ENCODE measurements at places on chromosomes 5 and 9.

DNA sequence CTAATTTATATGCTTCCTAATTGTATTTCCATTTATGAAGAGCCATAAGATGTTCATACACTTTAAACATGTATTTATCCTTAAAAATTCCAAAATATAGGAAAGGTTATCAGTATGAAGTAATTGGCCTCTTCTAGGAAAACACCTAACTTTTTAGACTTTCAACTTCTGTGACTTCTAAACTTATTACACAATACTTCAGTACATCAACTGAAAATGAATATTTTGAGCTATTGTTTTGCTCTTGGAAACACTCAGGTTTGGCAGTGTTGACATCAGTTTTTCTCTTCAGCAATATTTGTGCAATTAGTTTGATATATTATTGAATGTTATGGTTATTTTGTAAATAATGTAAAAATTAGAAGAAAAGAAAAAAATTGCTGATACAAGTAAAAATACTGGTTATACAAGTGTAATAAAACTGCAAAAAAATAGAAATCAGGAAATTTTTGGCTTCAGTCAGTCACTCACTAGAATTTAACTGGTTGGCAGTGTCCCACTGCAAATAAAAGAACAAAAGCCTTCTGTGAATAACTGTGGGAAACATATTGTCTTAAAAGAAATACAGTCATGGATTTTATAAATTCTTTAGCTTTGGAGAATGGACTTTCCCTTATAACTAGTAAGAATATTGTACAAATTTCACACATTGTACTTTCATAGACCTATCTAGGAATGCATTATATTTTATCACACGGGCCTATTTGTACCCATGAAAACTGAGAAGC is 635.9 kb downstream of the TLE1 start:
- DNase-seq = no peak

GRCh38 chr5:65017636-65018035 is 248.9 kb downstream of the CWC27 start:
- no peak for DNase-seq

- DNase-seq = no peak
Measured at GRCh38 chr5:171524466-171524865, 105.0 kb downstream of the FGF18 start.

DNA sequence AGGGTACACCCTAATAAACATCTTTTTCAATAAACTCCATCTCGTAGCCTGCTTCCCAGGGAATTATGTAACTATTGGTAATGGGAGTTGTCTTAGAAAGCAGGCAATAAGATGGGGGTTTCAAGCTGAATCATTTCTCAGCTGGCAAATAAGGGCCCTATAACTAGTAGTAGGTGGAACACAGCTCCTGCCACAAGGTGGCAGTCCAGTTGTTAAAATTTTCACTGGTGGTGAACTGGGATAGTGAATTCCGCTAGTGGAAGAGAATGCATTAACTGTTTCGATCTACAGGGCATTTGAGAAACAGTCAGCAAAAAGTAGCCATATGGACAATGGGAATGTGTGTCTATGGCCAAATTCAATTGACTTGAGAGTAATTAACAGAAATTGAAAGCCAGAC is 27.7 kb downstream of the PCDHB15 start:
- DNase-seq = no peak

DNA sequence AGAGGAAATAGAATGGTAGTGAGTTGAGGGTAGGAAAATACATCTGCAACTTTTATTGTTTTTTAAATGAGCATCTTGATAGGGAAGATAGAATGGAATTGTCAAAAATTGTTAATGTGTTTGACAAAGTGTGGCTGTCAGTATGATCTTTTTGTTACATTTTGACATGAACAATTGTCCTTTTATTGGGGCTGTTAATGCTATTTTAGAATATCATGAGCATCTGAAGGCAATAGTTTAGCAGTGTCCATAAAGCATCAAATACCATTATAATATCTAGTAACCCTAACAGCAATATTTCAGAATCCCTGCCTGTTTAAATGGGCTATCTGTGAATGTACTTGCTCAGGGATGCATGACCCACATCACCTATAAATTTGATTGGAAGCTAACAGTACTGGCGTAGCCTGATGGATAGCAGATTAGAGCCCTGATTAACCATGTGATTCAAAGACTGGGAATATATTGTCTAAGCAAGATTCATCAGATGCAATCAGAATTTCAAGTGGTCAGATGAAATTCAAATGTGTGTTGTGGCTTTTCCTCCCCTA is 37.8 kb downstream of the TLE4 start:
- no peak for DNase-seq

- no peak for DNase-seq
Measured at GRCh38 chr5:76384705-76385104, 18.4 kb upstream of the IQGAP2 start.

DNA sequence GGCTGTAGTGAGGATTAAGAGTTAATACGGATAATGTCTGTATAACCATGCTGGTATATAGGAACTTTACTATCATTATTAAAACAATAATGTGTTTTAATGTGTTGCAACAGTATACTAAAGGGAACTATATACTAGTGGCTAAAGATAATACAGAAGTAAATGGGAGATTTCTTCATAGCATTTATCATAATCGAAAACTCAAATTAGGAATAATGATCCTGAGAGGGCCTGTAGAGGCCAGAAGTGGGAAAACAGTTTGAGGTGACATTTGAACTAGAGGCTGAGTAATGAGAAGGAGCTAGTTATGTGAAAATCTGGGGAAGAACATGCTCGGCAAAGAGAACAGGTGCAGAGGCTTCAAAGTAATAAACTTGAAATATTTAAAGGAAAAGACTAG is 2.9 kb downstream of the TCERG1 start:
- DNase-seq = no peak

- DNase-seq = no peak
Measured at GRCh38 chr9:100150214-100150613, 51.2 kb downstream of the INVS start.

DNA sequence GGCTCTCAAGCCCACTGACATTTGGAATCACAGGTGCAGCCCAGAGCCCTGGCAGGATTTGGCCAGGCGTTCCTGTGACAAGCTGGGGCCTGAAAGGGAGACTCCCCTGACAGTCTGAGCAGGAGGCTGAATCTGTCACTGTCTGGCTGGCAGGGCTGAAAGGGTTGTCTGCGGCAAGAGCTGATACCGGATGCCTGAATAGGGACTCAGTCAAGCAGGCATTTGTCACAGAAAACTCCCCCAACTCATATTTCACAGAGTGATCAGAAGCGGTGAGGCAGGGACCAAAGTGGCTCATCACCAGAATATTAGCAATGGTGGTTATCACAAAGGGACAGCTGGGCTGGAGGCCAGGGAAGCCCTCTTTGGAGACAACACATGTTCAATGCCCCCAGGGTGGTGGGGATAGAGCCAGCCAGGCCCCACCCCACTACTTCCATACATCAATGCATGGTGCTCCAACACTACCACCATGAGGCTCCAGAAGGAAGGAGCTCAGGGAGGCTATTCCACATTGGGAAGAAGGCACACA is 295.5 kb downstream of the DTWD2 start:
- no peak for DNase-seq

- no peak for DNase-seq
Measured at GRCh38 chr5:73044546-73044945, 75.8 kb upstream of the TMEM171 start.

DNA sequence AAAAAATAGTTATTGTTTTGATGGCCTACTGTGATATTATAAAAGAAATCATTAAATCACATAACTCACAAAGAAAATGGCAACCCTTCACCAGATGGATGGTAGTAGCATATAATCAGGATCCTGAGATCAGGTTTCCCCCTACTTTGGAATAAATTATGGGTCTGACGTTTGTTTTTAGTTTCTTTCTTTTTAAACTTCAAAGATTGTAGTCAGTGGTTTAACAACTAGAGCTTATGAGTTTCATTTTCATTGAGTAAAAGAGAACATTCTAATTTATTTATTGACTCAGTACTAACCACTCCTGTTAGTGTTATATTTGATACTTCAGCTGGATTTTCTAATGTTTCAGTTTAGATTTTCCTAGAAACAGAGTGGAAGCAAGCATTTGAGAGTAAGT is 218.0 kb upstream of the PCSK5 start:
- DNase-seq = no peak

DNA sequence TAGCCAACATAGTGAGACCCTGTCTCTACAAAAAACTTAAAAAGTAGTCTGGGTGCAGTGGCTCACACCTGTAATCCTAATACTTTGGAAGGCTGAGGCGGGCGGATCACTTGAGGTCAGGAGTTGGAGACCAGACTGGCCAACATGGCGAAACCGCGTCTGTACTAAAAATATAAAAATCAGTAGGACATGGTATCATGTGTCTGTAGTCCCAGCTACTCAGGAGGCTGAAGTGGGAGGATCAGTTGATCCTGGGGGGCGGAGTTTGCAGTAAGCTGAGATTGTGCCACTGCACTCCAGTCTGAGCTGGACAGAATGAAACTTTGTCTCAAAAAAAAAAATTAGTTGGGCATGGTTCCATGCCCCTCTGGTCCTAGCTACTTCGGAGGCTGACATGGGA is 57.9 kb upstream of the MIER3 start:
- no peak for DNase-seq

GRCh38 chr5:60312098-60312497 is 387.9 kb downstream of the DEPDC1B start:
- DNase-seq = no peak

GRCh38 chr5:137113161-137113560 is 386.0 kb downstream of the SPOCK1 start:
- no peak for DNase-seq

DNA sequence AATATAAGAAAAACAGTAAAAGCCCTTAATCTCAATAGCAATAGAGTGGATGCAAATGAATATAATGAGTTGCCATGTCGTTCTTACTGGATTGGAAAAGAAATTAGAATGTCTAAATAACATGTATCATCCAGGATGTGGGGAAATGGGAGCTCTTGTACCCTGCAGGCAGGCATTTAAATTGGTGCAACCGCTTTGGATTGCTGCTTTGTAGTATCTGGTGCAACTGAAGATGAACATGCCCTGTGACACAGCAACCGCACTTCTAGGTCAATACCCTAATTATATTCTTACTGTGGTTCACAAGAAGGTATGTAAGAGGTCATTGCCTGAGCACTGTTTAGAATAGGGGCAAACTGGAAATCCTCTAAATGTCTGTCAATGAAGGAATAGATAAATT is 18.9 kb downstream of the MRPS30 start:
- DNase-seq = no peak

DNA sequence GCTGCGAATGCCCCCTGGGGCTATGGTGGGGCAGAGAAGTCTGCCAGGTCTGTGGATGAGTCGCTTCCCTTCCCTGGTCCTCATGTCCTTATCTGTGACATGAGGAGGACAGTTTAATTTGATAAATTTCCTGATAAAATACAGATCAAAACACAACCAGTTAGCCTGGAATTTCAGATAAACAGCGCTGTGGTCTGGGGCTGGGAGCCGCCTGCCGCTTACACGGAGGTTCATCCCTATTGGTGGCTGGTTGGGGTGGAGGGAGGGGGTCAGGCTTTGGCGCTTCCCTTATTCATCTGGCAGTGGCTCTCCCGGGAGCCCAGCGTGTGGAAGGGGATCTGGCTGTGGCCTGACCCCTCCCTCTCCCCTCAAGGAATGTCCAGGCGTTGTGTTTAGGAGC is 17.9 kb downstream of the CRB2 start:
- DNase-seq = no peak

DNA sequence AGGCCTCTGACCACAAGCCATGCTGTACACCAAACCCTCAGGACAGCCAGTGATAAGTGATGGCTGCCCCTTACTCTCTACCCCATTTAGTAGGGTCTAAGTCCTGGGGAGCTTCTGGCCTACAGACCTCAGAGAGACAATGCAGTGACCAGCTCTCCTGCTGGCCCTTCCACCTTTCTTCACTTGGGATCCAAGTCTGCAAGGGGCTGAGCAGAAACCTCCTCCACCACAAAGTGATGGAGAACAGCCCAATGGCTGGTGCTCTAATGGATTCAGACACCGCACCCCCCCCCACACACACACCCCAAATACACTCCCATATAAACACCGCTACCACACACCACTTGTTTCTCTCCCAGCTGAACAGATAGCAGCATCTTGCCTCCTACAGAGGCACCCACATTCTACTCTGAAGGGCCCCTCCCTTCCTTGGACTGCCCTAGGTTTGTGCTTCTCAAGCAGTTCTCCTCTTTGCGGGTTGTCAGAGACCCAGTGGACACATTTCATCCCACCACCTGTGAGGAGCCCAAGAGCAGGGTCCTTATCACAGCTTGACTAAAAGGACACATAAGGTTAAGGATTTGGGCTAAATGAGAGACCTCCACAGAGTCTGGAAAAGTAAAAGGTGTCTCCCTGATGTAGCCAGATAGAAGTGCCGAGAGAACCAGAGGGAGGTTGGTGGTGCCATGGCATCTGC is 1.3 kb upstream of the PDLIM4 start:
- DNase-seq = no peak

GRCh38 chr5:90344689-90345088 is 64.9 kb downstream of the CETN3 start:
- no peak for DNase-seq

DNA sequence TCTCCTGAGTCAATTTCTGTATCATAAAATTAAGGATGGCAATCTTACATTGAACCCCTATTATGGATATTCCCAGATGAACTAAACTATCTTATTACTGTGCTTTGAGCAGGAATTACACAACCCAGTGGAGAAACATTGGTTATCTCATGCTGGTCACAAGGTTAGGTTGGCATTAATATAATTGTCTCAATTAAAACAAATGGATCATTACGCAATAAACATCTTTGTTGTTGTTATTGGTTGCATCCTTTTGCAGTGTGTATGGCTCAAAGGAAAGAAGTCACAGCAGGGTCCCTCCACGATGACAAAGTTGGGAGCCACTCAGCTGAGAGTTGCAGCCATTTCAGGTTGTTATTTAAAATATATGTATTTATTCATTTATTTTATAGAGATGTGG is 297.0 kb upstream of the KLF4 start:
- DNase-seq = no peak

- DNase-seq = no peak
Measured at GRCh38 chr9:71885467-71885866, 25.5 kb downstream of the ABHD17B start.

- DNase-seq = no peak
Measured at GRCh38 chr5:3056866-3057265, 305.4 kb upstream of the IRX2 start.

Measured in CD4-positive, alpha-beta T cell treated with Interleukin-4 for 4 hours (primary cell).